ENCODE measurements at places on chromosomes 2 and 18. TPM values are rescaled to one million over a fixed set of nuclear protein-coding genes. Genes with fewer than 3 reads are reported as not detected.

STAT1 gene
- 32.1 TPM for total RNA-seq

ANKRD23 gene
- total RNA-seq, result 0.78 TPM

DLX2 gene
- 0.46 TPM for total RNA-seq

FOXD4L1 gene
- total RNA-seq, result not detected

INSIG2 gene
- total RNA-seq, result 6.1 TPM

KIAA2012 gene
- not detected for total RNA-seq
